ENCODE measurements at places on chromosomes 1 and 21. TPM values are rescaled to one million over a fixed set of nuclear protein-coding genes. Genes with fewer than 3 reads are reported as not detected.

Gene IFI44
- total RNA-seq = 0.69 TPM

Gene RHBDL2
- total RNA-seq = not detected

Gene TRIM67
- 0.26 TPM for total RNA-seq

Gene GUCA2B
- not detected for total RNA-seq

Gene TBX15
- 38.0 TPM for total RNA-seq

Gene CBS
- total RNA-seq = 91.1 TPM

Gene OVAAL
- total RNA-seq = not detected

Gene VPS45
- total RNA-seq = 32.5 TPM

Gene CELA3B
- total RNA-seq = not detected

Gene DEPDC1
- 4.6 TPM for total RNA-seq

Gene CHAF1B
- 6.2 TPM for total RNA-seq

Gene PTGER3
- 6.5 TPM for total RNA-seq

Gene LYPD8
- total RNA-seq = not detected

Gene ETS2
- total RNA-seq = 74.2 TPM

Gene L1TD1
- 50.1 TPM for total RNA-seq

Gene LAMC2
- total RNA-seq = 2.3 TPM

Gene COL8A2
- total RNA-seq = 0.13 TPM

Gene IL20
- total RNA-seq = not detected

Gene S100A7
- total RNA-seq = not detected

Gene S100A12
- not detected for total RNA-seq

Gene ZNF648
- total RNA-seq = not detected

Gene GFI1
- 0.26 TPM for total RNA-seq

Gene CKS1B
- 48.3 TPM for total RNA-seq

Gene PCNT
- 36.0 TPM for total RNA-seq

Gene HIVEP3
- total RNA-seq = 8.9 TPM

Gene GNG4
- total RNA-seq = 1.8 TPM

Gene BGLAP
- total RNA-seq = 1.2 TPM

Gene CYP4Z1
- total RNA-seq = not detected

Gene SOD1
- 145 TPM for total RNA-seq

Gene FMOD
- total RNA-seq = not detected

Gene OR2L2
- total RNA-seq = not detected

Gene SPRR3
- not detected for total RNA-seq

Gene C1QC
- not detected for total RNA-seq

Gene IFNLR1
- 3.1 TPM for total RNA-seq

Gene SPRR4
- total RNA-seq = not detected

Gene OTUD3
- total RNA-seq = 12.1 TPM

Gene AADACL4
- total RNA-seq = not detected

Gene TCHH
- 0.38 TPM for total RNA-seq

Gene DIPK1A
- 3.9 TPM for total RNA-seq

Gene SLC22A15
- 21.9 TPM for total RNA-seq

Gene COL9A2
- total RNA-seq = 5.4 TPM

Gene MEGF6
- total RNA-seq = 198 TPM

Gene NUCKS1
- 170 TPM for total RNA-seq

Gene HDGF
- total RNA-seq = 175 TPM

Gene RNU1-1
- 3,428 TPM for total RNA-seq

Gene CPT2
- 17.6 TPM for total RNA-seq

Gene KRTAP12-2
- not detected for total RNA-seq

Gene RASAL2
- total RNA-seq = 82.1 TPM

Gene DNASE2B
- total RNA-seq = not detected

Gene FGR
- 0.46 TPM for total RNA-seq

All from endothelial cell (in vitro differentiated cells).